ENCODE measurements at places on chromosomes 3 and 15. TPM values are rescaled to one million over a fixed set of nuclear protein-coding genes. Genes with fewer than 3 reads are reported as not detected.
A peak's percentile ranks its signal among the peaks of the same experiment; 100 is the strongest.

TMEM207 gene
- total RNA-seq: not detected

- H3K27ac ChIP-seq: no peak overlapping the region
- H3K4me1 ChIP-seq: peaks cover 18% of the 10 kb centered on the region
- no peaks in the 10 kb centered on the region for H3K36me3 ChIP-seq
- no peak for DNase-seq
- no peak overlapping the region for H3K4me3 ChIP-seq
- no peaks in the 10 kb centered on the region for H3K27me3 ChIP-seq
Observed at GRCh38 chr15:70329179-70329578, 231.5 kb upstream of the TLE3 start.

RAB27A gene
- total RNA-seq: 4.7 TPM

CEMIP gene
- not detected for total RNA-seq

- H3K36me3 ChIP-seq: no peaks in the 10 kb centered on the region
- no peaks in the 10 kb centered on the region for H3K27me3 ChIP-seq
- H3K4me1 ChIP-seq: no peaks in the 10 kb centered on the region
Observed at GRCh38 chr3:81439108-81439507, 322.3 kb downstream of the GBE1 start.

- H3K4me3 ChIP-seq: no peak overlapping the region
- H3K4me1 ChIP-seq: no peaks in the 10 kb centered on the region
- DNase-seq: no peak
- no peaks in the 10 kb centered on the region for H3K36me3 ChIP-seq
- no peak overlapping the region for H3K27ac ChIP-seq
Observed at GRCh38 chr15:62706317-62706716, 336.2 kb upstream of the TPM1 start.

DNA sequence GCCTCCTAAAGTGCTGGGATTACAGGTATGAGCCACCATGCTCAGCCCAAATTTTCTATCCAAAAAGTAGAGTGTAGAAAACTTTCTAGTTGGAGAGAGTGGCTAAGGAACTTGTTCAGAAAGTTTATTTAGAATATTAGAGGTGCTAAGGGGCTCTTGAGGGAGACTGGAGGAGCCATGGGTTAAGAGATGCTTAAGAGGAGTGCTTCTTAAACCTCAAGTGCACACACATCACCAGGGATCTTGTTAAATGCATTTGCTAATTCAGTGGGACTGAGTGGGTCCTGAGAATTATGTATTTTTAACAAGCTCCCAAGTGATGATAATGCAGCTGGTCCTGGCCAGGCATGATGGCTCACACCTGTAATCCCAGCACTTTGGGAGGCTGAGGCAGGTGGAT lies 29.7 kb upstream of the SLMAP start:
- peaks cover 3% of the 10 kb centered on the region for H3K4me1 ChIP-seq
- no peak overlapping the region for H3K4me3 ChIP-seq
- no peaks in the 10 kb centered on the region for H3K27me3 ChIP-seq
- no peak for DNase-seq
- no peak overlapping the region for H3K27ac ChIP-seq
- H3K36me3 ChIP-seq: no peaks in the 10 kb centered on the region

DNA sequence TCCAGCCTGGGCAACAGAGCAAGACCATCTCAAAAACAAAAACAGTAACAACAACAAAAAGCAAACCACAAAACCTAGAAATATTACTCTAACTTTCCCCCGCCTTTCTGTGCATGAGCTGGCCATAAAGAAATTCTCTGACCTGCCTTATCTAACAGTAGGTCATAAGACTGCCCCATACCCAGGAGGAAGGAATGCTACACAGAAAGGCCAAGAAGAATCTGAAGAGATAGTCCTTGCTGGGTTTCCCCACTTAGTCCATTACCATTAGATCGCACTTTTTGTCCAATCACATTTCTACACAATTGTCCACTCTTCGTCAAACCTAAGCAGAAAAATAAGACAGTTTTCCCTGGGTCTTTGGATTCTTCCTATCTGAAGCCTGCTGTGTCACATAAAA lies 23.5 kb downstream of the CIAO2A start:
- H3K4me1 ChIP-seq: peaks cover 7% of the 10 kb centered on the region
- peaks cover 24% of the 10 kb centered on the region for H3K36me3 ChIP-seq
- no peaks in the 10 kb centered on the region for H3K27me3 ChIP-seq
- no peak for DNase-seq

TRAT1 gene
- not detected for total RNA-seq

THSD4 gene
- not detected for total RNA-seq

TMEM212 gene
- not detected for total RNA-seq

DNA sequence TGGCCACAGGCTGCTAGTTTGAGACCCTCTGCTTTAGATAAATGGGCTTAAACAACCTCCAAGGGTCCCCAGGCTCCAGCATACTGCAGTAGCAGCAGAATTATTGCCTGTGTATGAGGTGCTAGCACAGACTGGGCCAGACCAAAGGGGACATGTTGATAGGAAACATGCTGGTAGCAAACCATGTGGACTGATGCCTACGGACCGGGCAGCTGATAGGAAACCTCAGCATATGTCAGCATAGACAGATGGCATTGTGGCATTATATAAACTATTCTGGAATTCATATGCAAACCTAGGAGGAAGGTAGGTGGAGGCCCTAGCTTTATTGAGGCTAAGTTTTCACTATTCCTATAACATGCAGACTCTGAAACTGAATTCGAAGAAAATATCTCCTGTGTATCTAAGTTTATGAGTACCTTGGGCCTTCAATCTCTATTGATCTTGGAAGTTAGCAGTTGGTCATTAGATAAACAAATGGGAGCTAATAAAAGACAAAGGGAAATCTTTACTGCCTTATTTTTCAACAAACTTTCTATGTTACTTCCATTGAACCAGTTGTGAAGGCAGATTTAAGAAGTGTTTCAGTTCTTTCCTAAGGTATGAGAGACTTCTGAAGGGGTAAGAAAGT lies 1.7 kb upstream of the HGD start:
- H3K27ac ChIP-seq: no peak overlapping the region
- H3K36me3 ChIP-seq: no peaks in the 10 kb centered on the region

DNA sequence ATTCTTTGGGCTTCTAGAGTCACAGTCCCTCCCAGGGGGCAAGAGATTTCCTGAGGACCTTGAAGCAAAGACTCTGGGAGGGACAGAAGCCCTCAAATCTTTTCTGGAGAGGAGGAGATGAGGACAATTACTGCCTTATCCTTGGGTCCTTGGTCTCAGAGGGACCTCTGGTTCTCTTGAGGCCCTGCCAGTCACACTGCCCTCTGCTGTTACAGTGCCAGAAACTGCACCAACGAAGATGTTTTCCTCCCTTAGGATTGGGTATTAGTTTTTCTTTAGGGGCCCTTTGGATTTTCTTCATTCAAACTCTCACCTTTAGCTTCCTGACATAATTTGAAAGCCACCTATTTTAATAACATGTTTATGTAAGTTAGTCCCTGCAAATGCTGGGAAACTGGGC lies 58.2 kb upstream of the SCN5A start:
- H3K4me3 ChIP-seq: no peak overlapping the region
- peak; percentile 52 for DNase-seq
- H3K27ac ChIP-seq: no peak overlapping the region
- H3K27me3 ChIP-seq: no peaks in the 10 kb centered on the region
- no peaks in the 10 kb centered on the region for H3K36me3 ChIP-seq
- no peaks in the 10 kb centered on the region for H3K4me1 ChIP-seq

- no peaks in the 10 kb centered on the region for H3K36me3 ChIP-seq
- DNase-seq: no peak
- H3K4me1 ChIP-seq: no peaks in the 10 kb centered on the region
- no peak overlapping the region for H3K27ac ChIP-seq
- no peaks in the 10 kb centered on the region for H3K27me3 ChIP-seq
Observed at GRCh38 chr3:159273070-159273469, 471.2 kb downstream of the MFSD1 start.

MYO5C gene
- 0.58 TPM for total RNA-seq

KBTBD12 gene
- not detected for total RNA-seq

TGM4 gene
- not detected for total RNA-seq

DNA sequence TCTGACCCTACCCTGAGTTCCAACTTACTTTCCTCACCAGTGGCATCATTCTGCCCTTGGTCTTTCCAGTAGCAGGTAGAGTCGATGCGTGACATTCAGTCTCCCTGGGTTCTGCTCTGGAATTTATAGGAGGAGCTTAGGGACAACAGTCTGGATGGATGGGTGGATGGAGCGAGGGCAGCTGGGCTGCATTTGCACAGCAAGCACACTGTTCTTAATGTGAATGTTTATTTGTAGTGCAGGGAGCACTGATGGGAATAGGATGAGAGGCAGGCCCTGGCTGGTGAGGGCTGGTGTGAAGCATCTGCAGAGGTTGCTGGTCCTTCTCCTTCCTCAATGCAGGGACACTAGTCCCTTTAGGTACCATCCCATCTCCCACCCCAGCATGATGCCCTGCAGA lies 176.2 kb downstream of the EPHB1 start:
- H3K4me3 ChIP-seq: no peak overlapping the region
- no peak overlapping the region for H3K27ac ChIP-seq
- H3K4me1 ChIP-seq: peaks cover 5% of the 10 kb centered on the region
- peaks cover 4% of the 10 kb centered on the region for H3K36me3 ChIP-seq
- DNase-seq: no peak

DNA sequence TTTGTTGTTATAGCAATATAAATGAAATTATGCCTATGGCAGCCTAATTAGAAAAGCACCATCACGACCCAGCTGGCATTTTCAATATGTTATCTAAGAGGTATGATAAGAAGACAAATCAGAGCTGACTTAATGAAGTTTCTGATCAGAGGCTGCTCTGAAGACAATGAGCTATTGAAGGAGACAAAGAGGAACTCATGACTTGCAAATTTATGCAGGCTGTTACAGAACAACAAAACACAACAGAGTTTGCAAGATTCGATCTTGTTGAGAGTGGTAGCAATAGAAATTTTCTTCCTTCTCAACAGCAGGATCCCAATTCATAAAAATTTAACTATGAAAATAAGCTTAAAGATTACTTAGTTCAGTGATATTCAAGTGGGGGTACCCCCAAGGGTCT lies 7.7 kb downstream of the CCDC54 start:
- no peak overlapping the region for H3K4me3 ChIP-seq
- no peaks in the 10 kb centered on the region for H3K36me3 ChIP-seq
- 0 out of 2 replicates have a peak, but pooled peaks cover 2% of the 10 kb centered on the region for H3K27me3 ChIP-seq
- no peaks in the 10 kb centered on the region for H3K4me1 ChIP-seq

DNA sequence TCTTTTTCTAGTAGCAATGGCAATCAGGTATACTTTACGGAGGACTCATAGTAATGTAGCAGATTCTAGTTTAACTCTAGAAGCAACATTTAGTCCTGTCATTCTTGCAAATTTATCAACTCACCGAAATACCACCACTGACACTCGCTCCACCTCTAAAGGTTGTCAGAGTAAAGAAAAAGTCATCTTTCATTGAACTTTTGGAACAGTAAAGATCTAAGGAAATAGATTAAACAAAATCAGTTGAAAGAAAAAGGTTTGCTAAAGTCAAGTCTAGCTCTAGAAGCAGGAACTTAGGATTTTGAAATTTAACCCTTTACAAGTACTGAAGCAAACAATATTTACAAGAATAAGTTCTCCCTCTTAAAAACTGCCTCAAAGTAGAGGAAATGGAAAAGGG lies 8.7 kb downstream of the ATP8B4 start:
- H3K27me3 ChIP-seq: no peaks in the 10 kb centered on the region
- H3K4me1 ChIP-seq: no peaks in the 10 kb centered on the region
- H3K4me3 ChIP-seq: no peak overlapping the region
- H3K36me3 ChIP-seq: no peaks in the 10 kb centered on the region
- DNase-seq: no peak

GRCh38 chr3:193418576-193419373 lies 40.2 kb upstream of the ATP13A5 start:
- H3K27ac ChIP-seq: no peak overlapping the region
- H3K4me1 ChIP-seq: no peaks in the 10 kb centered on the region
- H3K27me3 ChIP-seq: peaks cover 4% of the 10 kb centered on the region
- H3K36me3 ChIP-seq: no peaks in the 10 kb centered on the region

ZNF80 gene
- total RNA-seq: not detected

DNA sequence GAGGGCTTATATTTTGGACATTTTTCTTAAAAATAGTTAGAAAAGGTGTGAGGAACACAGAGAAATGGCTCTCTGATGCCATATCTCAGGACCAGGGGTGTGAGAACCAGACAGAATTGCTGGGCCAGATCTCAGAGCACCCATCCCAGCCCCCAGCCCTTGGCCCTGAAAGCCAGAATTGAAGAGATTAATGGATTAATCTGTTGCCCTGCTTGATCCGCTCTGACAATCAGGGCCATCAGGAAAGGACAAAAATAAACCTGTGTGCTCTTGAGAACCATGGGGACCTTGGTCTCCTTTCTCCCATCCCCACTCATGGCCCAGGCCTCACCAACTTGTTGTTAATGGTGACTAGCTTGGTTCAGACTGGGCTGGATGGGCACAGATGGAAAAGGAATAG lies 113.5 kb downstream of the CADPS start:
- no peaks in the 10 kb centered on the region for H3K36me3 ChIP-seq
- no peak for DNase-seq
- no peak overlapping the region for H3K4me3 ChIP-seq
- 0 out of 2 replicates have a peak, but pooled peaks cover 2% of the 10 kb centered on the region for H3K27me3 ChIP-seq

- H3K27ac ChIP-seq: no peak overlapping the region
- H3K4me1 ChIP-seq: no peaks in the 10 kb centered on the region
- no peaks in the 10 kb centered on the region for H3K27me3 ChIP-seq
- no peaks in the 10 kb centered on the region for H3K36me3 ChIP-seq
- DNase-seq: no peak
- no peak overlapping the region for H3K4me3 ChIP-seq
Observed at GRCh38 chr3:115087512-115087911, 59.6 kb downstream of the ZBTB20 start.

DNA sequence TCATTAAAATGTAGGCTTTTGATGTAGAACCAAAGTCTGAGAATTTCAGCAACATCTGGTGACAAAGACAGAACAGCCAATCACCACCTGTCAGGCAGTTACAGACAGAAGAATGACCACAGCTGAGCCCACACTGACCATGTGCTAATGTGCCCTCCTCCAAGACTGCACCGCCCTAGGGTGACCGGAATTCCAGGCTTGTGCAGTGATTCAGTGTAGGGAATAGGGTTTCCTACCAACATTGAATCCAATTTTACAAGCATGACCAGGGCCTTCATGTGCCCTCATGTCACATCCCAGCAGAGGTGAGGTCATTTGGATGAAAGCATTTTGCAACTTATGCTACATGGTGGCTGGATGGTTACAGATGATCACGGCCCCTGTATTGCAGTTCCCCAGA lies 412.5 kb downstream of the SOX2 start:
- DNase-seq: no peak
- no peaks in the 10 kb centered on the region for H3K4me1 ChIP-seq
- H3K27me3 ChIP-seq: no peaks in the 10 kb centered on the region
- no peaks in the 10 kb centered on the region for H3K36me3 ChIP-seq

GRCh38 chr15:99427668-99428361 lies 138.0 kb upstream of the MEF2A start:
- no peak overlapping the region for H3K27ac ChIP-seq
- H3K27me3 ChIP-seq: no peaks in the 10 kb centered on the region
- H3K4me3 ChIP-seq: no peak overlapping the region
- H3K4me1 ChIP-seq: no peaks in the 10 kb centered on the region

- H3K4me1 ChIP-seq: no peaks in the 10 kb centered on the region
- H3K27me3 ChIP-seq: no peaks in the 10 kb centered on the region
- no peak overlapping the region for H3K4me3 ChIP-seq
Observed at GRCh38 chr3:37219266-37219665, 44.9 kb upstream of the LRRFIP2 start.

- no peak overlapping the region for H3K4me3 ChIP-seq
- H3K27me3 ChIP-seq: no peaks in the 10 kb centered on the region
- H3K36me3 ChIP-seq: no peaks in the 10 kb centered on the region
- no peak overlapping the region for H3K27ac ChIP-seq
Observed at GRCh38 chr15:29056839-29057450, 171.2 kb downstream of the APBA2 start.

FXR1 gene
- total RNA-seq: 123 TPM

- H3K36me3 ChIP-seq: no peaks in the 10 kb centered on the region
- no peak for DNase-seq
- no peak overlapping the region for H3K4me3 ChIP-seq
Observed at GRCh38 chr3:36446276-36446675, 66.0 kb downstream of the STAC start.
